ENCODE measurements at places on chromosomes 2 and 18. TPM values are rescaled to one million over a fixed set of nuclear protein-coding genes. Genes with fewer than 3 reads are reported as not detected.

DNA sequence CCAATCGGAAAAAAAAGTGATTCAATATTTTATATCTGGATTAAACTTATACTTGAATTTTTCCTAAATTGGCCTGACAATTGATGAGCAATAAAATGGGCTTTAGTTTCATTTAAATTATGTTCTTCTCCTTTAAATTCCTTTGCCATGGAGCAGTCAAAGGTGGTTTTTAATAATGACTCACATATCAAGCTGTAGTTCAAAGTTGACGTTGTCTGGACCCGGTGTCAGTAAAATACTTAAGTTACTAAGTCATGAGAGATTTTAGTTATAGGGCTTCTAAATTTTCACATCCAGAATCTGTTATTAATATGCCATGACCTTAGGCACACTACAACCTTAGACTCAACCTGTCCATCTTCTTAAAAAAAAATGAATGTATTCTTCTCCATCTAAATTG, 62.5 kb downstream of the CDH2 start:
- no peak for DNase-seq

The DAW1 gene
- total RNA-seq: not detected

GRCh38 chr2:220147161-220148038, 520.0 kb downstream of the SLC4A3 start:
- no peak for DNase-seq

- no peak for DNase-seq
These were observed 327.8 kb downstream of the MEIS1 start for GRCh38 chr2:66762761-66763160.

DNA sequence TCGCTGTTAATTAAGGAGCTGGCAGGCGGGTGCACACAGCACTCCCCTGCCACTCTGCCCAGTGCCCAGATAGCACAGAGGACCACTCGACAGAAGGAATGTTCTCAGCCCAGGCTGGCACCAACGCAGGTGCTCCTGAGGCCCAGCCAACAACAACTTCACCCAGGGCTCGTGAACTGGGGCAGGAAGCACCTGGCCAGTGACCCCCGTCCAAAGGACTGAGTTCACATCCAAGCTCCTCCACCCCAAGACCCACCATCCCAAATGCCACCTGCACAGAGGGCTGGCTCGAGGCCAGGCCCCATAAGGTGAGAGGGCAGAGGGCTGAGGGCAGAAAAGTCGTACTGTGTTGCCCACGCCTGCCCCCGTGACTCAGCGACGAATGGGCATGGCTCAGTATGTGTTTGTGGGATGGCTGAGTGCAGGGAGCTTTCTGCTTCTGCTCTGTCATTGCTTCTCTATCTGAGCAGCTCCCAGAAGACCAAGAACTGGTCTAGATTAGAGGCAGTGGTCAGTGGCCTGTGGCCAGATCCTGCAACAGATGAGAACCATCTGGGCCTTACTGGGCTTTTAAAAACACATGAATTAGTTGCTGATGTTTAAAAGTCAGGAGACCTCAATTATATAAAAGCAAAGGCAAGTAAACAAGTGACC, 68.4 kb downstream of the POLR1A start:
- DNase-seq: no peak
